ENCODE measurements at places on chromosomes 6 and 20.

DNA sequence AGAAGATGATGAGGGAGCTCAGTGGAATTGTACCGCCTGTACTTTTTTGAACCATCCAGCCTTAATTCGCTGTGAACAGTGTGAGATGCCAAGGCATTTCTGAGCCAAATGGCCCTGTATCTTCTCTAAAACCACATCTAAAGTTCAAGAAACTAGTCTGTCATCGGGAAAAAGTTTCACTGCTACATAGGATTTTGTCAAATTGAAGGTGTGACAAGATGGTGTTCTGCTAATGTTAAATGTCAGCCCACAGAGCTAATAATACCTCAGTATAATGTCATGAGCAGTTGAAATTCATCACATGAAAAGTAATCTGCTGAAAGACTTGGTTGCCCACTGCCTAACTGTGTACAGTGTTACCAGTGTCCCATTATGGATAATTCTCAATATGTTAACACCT is 9.6 kb downstream of the SUMO4 start:
- DNase-seq = no peak

- no peak for DNase-seq
Measured at GRCh38 chr6:41371992-41372831, 36.8 kb downstream of the NCR2 start.

GRCh38 chr6:139019722-139020121 is 8.8 kb upstream of the ABRACL start:
- no peak for DNase-seq

DNA sequence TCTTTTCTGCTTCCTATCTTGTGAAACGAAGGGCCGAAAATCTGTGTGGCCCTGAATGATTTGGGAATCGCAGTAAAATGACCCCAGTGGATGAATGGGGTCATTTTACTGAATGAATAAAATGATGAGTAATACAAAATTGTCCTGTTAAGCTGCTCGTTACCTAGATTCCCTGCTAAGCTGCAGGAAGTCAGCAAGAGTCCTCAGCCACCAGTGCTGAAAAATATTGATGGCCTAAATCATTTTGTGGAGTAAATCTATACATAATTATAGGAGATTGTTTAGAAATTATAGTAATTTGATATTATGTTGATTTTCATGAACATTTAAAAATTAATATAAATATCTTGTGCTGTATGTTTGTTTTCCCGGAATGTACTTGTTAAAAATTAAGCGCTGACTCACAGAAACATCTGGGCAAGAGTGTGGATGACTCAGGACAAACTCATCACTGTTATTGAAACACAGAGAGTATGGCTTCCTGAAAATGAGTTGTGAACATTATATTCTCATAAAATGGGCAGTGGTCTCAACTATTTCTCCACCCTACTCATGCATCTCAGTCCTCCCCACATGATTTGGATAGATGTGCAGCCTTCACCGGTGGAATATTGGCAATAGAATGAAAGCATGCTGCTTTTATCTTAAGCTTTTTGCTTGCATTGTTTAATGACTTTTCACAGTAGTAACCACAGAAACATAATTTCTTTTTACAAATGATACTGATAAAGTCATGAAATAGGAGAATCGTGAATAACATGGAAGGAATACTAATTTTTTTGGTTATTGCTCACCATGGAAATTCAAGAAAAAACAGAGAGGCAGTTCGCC is 36.2 kb upstream of the RGS17 start:
- DNase-seq = no peak

GRCh38 chr6:157133856-157134255 is 189.5 kb downstream of the TMEM242 start:
- no peak for DNase-seq

GRCh38 chr20:51384875-51385274 is 157.6 kb downstream of the NFATC2 start:
- no peak for DNase-seq

DNA sequence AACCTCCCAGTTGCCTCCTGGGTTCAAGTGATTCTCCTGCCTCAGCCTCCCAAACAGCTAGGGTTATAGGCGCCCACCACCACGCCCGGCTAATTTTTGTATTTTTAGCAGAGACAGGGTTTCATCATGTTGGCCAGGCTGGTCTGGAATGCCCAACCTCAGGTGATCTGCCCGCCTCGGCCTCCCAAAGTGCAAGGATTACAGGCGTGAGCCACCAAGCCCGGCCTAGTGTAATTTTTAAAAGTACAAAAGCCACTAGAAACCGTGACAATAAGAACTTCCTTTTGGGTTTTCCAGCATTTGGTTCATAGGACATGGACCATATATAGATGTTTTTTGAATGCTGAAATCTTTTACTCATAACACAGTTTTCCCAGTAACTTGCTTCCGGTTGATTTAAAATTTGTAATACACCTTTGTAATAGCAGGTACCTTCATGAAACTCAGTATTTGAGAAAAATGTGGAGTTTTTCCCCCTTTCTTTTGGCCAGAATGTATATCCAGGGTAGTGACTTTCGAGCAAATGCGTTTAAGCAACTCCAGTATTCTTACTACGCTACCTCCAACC is 467 bp downstream of the PXT1 start:
- DNase-seq = no peak

GRCh38 chr20:2122936-2123335 is 21.3 kb downstream of the STK35 start:
- no peak for DNase-seq

- DNase-seq = no peak
Measured at GRCh38 chr6:90241229-90241880, 55.3 kb downstream of the BACH2 start.

GRCh38 chr6:76518443-76518842 is 446.0 kb upstream of the IMPG1 start:
- no peak for DNase-seq

GRCh38 chr6:16477367-16478149 is 239.2 kb downstream of the GMPR start:
- no peak for DNase-seq

- DNase-seq = no peak
Measured at GRCh38 chr6:61622601-61623000, 663.4 kb downstream of the KHDRBS2 start.

GRCh38 chr6:37971266-37971665 is 151.7 kb downstream of the ZFAND3 start:
- DNase-seq = no peak

- no peak for DNase-seq
Measured at GRCh38 chr20:54144847-54145414, 28.9 kb downstream of the CYP24A1 start.

- no peak for DNase-seq
Measured at GRCh38 chr20:47576516-47577033, 74.9 kb downstream of the NCOA3 start.

DNA sequence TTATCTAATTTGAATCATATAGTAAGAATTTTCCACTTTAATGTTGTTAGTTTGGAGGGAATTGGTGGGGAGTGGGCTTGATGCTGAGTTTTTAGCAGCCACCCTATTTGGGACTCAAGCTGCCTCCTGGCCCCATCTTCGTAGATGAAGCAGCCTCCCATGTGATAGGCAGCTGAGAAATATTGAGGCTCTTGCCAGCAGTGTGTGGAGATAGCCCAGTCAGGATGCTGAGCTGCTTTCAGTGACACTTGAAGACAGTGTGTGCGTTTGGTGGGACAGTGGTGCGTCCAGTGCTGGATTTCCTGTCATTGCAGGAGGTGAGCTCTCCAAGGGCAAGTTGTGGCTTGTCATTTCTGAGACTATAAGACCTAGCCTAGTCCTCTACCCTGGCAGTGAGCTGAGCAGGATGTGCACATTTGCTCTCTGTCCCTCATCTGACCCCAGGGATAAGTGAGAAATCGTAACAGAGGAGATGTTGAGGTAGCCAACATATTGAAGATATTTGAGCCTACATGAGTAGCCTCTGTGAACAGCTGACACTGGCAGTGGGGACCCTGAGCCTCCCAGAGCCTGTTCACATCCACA is 47.9 kb upstream of the RNF8 start:
- DNase-seq = no peak

DNA sequence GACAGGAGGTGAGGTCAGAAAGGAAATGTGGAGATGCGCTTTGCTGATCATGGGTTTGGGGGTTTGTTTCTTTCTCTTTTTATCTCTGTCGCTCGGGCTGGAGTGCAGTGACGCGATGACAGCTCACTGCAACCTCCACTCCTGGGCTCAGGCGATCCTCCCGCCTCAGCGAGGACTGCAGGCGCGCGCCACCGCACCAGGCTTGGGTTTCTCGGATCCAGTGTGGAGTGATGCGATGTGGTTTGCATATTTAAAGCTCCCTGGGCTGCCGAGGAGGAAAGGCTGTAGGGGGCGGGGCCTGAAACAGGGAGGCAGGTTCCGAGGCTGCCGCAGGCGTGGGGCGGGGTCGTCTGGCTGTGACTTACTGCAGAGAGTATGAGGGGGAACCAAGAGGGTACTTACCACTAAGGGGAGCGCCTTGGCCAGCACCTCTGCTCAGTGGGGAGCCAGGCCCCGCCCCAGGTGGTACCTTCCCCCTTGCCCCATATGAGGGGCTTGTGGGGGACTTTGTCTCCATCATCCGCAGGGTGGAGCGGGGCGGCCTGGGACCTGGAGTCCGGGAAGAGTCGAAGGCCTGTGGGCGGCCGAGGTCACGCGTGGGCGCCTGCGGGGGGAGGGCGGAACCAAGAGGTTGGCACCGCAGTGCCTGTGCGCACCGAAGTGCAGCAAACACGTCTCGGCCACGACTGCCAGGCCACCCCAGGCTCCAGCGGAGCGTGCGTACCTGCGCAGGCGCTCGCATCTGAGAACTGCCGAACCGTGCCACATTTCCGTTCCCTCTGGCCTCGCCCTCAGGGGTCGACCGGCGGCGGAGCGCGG is 12.7 kb upstream of the BAK1 start:
- no peak for DNase-seq

DNA sequence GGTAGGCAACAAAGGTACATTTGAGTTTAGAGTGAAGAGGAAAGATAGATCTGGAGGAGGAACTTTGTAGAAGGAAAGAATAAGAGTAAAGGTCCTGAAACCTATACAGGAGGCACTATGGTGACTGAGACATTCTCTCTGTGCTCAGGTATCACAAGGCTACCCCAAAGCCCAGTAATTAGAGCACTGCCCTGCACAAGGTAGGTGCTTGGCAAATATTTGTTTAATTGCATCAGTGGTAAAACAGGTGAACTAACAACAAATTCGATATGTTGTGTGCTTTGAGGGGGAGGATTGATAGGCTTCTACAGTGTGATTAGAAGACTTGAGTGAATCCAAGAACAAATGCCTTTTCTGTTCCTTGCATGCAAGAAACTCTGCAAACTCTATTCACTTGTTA is 6.8 kb upstream of the TSHZ2 start:
- no peak for DNase-seq

GRCh38 chr6:112251171-112251875 is 3.0 kb downstream of the LAMA4 start:
- no peak for DNase-seq

DNA sequence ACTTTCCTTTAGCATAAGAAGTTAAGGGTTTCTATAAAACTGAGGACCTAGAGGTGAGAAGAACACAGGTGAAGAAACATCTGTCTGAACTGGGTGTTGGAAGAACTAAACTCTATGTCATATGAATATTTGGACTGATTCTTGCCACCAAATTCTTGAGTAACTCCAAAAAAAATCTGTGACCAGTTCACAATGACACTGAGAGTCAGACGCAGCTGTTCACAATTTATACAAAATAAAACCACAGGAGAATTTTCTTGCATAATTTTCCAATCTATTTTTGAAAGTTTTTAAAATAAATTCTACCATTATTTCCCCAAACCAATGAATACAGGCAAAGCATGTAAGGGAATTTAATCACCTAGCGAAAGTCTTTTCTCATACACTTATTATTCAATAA is 148.1 kb upstream of the TCF21 start:
- no peak for DNase-seq

GRCh38 chr20:34753706-34754461 is 49.7 kb downstream of the TP53INP2 start:
- no peak for DNase-seq

GRCh38 chr6:169087443-169088041 is 166.1 kb downstream of the THBS2 start:
- DNase-seq = no peak

DNA sequence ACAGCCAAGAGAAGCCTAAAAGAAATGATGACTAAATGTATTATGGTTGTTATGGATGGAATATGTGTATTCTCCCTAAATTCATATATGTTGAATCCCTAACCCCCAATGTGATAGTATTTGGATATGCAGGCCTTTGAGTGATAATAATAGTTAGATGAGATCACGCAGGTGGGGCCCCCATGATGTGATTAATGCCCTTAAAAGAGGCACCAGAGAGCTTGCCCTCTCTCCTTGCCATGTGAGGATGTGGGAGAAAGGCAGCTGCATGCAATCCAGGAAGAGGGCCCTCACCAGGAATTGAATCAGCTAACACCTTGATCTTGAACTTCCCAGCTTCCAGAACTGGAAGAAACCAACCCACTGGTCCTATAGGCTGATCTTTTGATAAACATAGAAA is 190.6 kb upstream of the TCF21 start:
- DNase-seq = no peak

DNA sequence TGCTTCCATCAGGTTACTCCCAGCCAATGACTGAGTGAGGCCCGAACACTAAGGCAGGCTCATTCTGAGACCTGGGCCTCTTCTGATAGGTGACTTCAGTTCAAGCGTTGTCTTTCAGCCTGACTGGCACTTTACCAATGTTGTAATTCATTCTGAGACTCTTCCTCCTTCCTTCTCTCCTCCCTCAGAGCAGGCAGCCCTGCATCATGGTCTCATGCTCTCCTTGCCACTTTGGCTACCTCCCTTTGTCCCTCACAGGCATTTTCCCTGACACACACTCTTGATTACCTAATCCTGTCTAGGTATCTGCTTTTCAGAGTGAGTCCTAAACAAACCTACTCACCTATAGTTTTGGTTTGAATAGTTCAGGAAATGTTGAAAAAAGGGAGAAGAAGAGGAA is 12.6 kb upstream of the WFDC12 start:
- DNase-seq = no peak

DNA sequence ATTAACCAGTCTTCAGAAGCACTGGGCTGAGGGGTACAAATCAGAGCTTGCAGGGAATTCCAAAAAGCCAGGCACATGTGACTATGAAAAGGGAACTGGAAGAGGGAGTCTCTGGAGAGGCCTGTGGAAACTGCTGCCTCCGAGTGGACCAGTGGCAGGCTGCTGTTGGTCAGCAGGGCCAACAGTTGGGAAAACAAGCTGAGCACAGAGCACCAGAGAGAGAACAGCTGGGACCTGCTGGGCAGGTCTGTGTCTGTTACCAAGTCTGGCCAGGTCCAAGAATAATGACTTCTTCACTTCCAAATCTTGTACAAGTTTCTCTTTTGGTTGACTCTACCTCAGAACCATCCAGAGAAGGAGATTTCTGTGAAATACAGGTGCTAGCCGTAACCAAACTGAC is 81.4 kb downstream of the LIN28B start:
- no peak for DNase-seq

GRCh38 chr20:32536851-32537656 is 48.1 kb downstream of the NOL4L start:
- DNase-seq = peak; percentile 44

- no peak for DNase-seq
Measured at GRCh38 chr20:38197217-38197616, 32.1 kb upstream of the TGM2 start.

- no peak for DNase-seq
Measured at GRCh38 chr6:109221543-109222195, 126.4 kb downstream of the CEP57L1 start.
